Astrocyte (in vitro differentiated cells and primary cell): ENCODE measurements at places on chromosomes 1 and 21.

- no peak for DNase-seq
Measured at GRCh38 chr21:32279377-32279680, 480 bp upstream of the MIS18A start.

- no peak for DNase-seq
Measured at GRCh38 chr1:235088430-235088829, 40.2 kb downstream of the TOMM20 start.

DNA sequence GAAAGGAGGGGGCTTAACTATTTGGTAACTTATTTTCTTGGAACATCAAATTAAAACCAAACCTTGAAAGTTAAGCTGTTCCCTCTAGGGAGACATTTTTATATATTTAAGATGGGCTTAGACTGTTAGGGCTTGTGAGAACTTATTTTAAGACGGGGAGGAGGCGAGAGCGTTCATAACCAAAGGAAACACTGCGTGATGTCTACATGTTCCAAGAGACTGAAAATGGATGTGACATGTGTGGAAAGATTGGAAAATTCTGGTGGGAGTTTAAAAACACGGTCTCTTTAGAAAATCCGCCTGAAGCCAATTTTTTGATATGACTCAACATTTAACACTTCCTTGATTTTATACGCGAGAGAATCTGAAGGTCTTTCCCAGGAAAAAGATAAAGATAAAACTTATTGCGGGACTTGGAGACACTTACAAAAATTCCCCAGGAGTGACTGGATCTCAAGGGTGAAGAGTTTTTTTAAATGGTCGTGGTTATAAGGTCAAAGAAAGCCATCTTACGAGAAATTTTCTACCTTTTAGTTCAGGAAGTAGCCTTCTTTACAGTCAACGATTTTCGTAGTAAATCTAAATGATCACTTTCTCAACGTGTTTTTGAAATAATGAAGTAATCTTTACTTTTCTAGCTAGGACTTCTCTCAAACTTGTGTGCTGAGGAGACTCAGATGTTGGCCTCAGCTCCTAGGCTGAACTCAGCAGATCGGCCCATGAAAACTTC, 828 bp downstream of the PNRC2 start:
- peak; percentile 39 for DNase-seq

DNA sequence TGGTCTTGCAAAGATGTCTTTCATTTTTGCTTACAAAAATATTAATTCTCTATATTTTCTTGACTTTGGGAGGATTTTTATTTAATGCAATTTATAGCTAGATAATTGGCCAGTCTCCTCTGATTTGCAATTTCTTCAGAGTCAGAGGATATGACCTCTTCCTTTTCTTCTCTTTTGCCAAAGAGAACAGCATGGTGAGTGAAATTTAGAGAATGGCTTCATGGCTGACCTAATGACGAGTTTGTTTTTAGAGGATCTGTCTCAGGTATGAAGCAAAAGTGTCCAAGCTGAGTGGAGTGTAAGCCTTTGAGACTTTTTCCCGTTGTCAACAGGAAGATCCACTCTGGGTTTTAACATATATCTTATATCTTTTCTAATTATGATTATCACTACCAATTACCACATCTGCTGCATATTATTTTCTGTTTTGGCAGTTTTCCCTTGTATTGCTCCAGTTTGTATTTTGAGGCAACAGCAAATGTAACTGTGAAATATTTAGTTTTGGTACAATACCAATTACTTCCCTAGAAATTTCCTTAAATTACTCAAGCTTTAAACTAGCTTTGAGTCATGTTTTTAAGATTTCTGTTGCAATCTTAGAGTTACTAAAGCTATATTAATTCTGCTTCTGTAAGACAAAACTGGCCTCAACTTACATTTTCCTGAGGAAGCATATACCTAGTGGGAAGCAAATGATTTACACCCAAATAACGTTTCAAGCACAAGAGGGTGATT, 332.8 kb upstream of the ZRANB2 start:
- DNase-seq = no peak

- peak; percentile 53 for DNase-seq
Measured at GRCh38 chr21:33940881-33941245, 25.3 kb upstream of the ATP5PO start.

GRCh38 chr1:41320895-41321676, 40.1 kb upstream of the FOXO6 start:
- DNase-seq = no peak

DNA sequence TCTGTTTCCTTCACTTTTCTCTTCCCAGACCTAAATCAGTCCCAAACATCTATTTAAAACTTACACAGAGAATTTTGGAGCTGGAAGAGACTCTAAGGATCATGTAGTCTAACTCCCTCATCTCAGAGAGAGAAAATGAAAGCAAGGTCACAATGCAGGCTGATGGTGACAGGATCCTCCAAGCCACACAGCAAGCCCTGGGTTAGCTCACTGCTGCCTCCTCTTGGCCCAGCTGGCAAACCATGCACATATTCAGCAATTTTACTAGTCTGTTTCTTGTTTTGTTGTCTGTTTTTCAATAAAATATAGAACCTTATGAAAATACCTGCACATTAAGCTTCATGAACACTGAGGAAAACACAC, 27.7 kb upstream of the LY9 start:
- DNase-seq = no peak

GRCh38 chr1:157844089-157844830, 2.7 kb upstream of the CD5L start:
- no peak for DNase-seq

- no peak for DNase-seq
Measured at GRCh38 chr21:44398499-44398898, 45.1 kb downstream of the TRPM2 start.
